OCI-M1 (cell line): ENCODE measurements at places on chromosomes 12 and 14.

GRCh38 chr12:83432176-83432719 lies 745.5 kb downstream of the TMTC2 start:
- no peak for DNase-seq

DNA sequence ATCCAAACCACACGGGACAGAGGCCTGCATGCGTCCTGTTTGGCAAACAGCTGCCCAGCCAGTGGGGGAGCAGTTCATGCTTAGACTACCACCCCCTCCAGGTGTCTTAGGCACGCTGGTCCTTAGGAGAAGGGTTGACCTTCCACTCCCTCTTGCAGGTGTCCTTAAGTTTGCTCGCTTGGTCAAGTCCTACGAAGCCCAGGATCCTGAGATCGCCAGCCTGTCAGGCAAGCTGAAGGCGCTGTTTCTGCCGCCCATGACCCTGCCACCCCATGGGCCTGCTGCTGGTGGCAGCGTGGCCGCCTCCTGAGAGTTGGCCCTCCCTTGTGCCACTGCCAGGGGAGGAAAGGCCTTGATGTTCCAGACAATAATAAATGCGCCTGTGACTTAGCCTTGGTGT lies 1.8 kb downstream of the C12orf57 start:
- no peak for DNase-seq

- DNase-seq: no peak
Measured at GRCh38 chr12:101832030-101832429, 1.3 kb upstream of the GNPTAB start.

- DNase-seq: no peak
Measured at GRCh38 chr12:132064631-132065030, 79.5 kb downstream of the DDX51 start.

DNA sequence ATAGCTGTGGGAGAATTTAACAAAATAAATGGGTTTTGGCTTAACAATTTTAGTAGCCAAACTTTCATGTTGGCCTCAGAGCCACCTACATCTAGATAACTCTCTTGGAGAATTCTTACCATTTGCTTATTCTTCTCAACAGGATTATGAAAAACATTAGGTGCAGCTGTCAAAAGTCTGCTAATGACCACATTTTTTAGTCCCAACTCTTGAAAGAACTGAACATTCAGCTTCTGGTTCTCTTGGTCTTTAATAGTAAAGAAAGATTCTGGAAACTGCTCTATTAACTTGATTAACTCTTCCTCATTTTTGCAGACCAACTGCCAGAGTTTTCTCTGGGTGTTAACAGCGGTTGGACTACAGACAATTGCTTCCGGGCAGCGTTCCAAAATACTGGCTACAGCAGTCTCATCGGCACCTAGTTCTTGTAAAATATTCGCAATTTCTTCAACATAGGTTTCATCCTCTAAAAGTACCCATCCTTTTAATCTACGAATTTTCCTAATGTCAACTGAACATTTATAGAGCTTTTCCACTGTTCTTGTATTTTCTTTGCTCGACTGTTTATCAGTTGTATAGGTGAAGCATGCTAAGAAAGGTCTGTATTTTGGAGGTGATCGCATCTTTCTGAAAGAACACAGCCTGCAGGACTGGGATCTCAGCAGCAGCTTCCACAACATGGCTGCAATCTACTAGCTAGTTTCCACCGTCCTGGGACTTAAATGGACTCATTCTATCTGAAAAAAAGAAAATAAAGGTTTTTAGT lies 8.7 kb downstream of the MTERF2 start:
- peak; percentile 54 for DNase-seq

DNA sequence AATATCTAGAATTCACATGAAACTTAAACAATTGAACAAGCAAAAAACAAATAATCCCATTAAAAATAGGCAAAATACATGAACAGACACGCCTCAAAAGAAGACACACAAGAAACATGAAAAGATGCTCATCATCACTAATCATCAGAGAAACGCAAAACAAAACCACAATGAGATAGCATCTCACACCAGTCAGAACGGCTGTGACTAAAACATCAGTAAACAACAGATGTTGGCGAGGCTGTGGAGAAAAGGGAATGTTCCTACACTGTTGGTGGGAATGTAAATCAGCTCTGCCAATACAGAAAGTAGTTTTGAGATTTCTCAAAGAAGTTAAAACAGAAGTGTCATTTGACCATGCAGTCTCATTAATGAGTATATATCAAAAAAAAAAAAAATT lies 121.3 kb downstream of the PTPRO start:
- no peak for DNase-seq
